Mesothelial cell of epicardium (in vitro differentiated cells): ENCODE measurements at places on chromosomes 7 and 10. TPM values are rescaled to one million over a fixed set of nuclear protein-coding genes. Genes with fewer than 3 reads are reported as not detected.

The HOGA1 gene
- 0.31 to 0.50 TPM (median 0.40 TPM) in 3 replicates for total RNA-seq

The ZC3HAV1L gene
- total RNA-seq = 1.7 to 2.2 TPM (median 1.9 TPM) in 3 replicates

The ABCA13 gene
- 0.24 to 0.29 TPM (median 0.25 TPM) in 3 replicates for total RNA-seq

The ANKRD1 gene
- total RNA-seq = 5.1 to 5.2 TPM (median 5.2 TPM) in 3 replicates

The HILPDA gene
- 25.1 to 27.1 TPM (median 25.6 TPM) in 3 replicates for total RNA-seq

The COX19 gene
- 19.2 to 22.0 TPM (median 20.2 TPM) in 3 replicates for total RNA-seq

The PLAU gene
- total RNA-seq = 3.4 to 5.1 TPM (median 4.7 TPM) in 3 replicates

The MYO1G gene
- total RNA-seq = 0.65 to 0.69 TPM (median 0.66 TPM) in 3 replicates

The NHLRC2 gene
- total RNA-seq = 39.9 to 42.7 TPM (median 42.2 TPM) in 3 replicates

The SFXN2 gene
- 33.3 to 36.8 TPM (median 34.9 TPM) in 3 replicates for total RNA-seq

The GDF2 gene
- not detected in 3 replicates for total RNA-seq

The OR6B1 gene
- not detected in 3 replicates for total RNA-seq

The CRTAC1 gene
- total RNA-seq = 0.25 to 0.63 TPM (median 0.49 TPM) in 3 replicates

The TEX36 gene
- not detected in 3 replicates for total RNA-seq

The DDX56 gene
- total RNA-seq = 89.0 to 104 TPM (median 96.8 TPM) in 3 replicates

The SPAM1 gene
- total RNA-seq = not detected in 3 replicates

The FANK1 gene
- total RNA-seq = 10.1 to 11.0 TPM (median 10.2 TPM) in 3 replicates

The GPR37 gene
- 4.7 to 5.0 TPM (median 4.8 TPM) in 3 replicates for total RNA-seq

The CYP26C1 gene
- 0.38 to 0.60 TPM (median 0.44 TPM) in 3 replicates for total RNA-seq

The RARRES2 gene
- total RNA-seq = 24.9 to 26.4 TPM (median 26.2 TPM) in 3 replicates

The CPA4 gene
- total RNA-seq = 3.9 to 5.8 TPM (median 4.1 TPM) in 3 replicates

The HOXA13 gene
- 6.9 to 7.7 TPM (median 7.5 TPM) in 3 replicates for total RNA-seq

The ADCY1 gene
- total RNA-seq = 3.1 to 4.7 TPM (median 4.5 TPM) in 3 replicates

The DKK1 gene
- total RNA-seq = 12.7 to 13.3 TPM (median 13.0 TPM) in 3 replicates

The UTF1 gene
- total RNA-seq = not detected in 3 replicates

The HOXA1 gene
- 13.7 to 14.6 TPM (median 14.0 TPM) in 3 replicates for total RNA-seq

The C10orf53 gene
- total RNA-seq = not detected in 3 replicates

The HSPA12A gene
- 10.7 to 13.7 TPM (median 11.8 TPM) in 3 replicates for total RNA-seq

The CDHR3 gene
- total RNA-seq = 2.5 to 3.6 TPM (median 3.2 TPM) in 3 replicates

The LFNG gene
- 16.0 to 19.0 TPM (median 16.3 TPM) in 3 replicates for total RNA-seq

The PPP1R17 gene
- total RNA-seq = not detected in 3 replicates

The DUS4L gene
- 10.8 to 14.1 TPM (median 12.8 TPM) in 3 replicates for total RNA-seq
